SW480 (cell line): ENCODE measurements at places on chromosomes 2 and 18.
A peak's percentile ranks its signal among the peaks of the same experiment; 100 is the strongest.

GRCh38 chr18:72470391-72470790 is 73.8 kb downstream of the CBLN2 start:
- no peak for DNase-seq

DNA sequence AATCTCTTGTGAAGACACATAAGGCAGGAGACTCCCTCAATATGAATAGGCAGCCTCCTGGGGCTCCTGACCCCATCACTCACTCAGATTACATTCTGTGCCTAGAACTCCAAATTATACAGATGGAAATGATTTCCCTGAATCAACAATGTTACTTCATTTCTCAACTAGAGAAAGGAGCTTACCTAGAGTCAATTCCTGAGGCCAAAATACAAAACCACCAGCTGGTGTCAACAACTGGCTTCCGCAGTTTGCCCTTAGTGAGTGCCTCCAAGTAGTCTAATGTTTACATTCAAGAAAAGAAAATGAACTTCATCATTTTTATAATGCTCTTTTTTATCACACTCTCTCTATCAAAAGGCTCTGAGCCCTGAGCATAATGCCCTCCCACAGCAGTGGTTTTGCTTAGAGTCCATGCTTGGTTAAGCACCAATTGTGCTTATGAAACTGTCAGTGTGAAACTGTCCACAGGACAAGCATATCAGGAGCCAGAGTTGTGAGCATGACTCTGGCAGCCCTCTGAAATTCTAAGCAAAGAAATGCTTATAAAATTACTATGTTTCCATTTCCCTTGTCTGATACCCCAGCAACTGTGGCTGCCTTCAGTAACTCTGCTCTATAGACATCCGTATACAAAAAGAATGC is 305.7 kb upstream of the PKDCC start:
- no peak for DNase-seq

- DNase-seq: no peak
Measured at GRCh38 chr2:174897286-174897685, 107.9 kb downstream of the CHN1 start.

- no peak for DNase-seq
Measured at GRCh38 chr2:177324797-177325196, 60.3 kb upstream of the NFE2L2 start.

GRCh38 chr2:152740743-152741328 is 22.4 kb downstream of the ARL6IP6 start:
- DNase-seq: peak; percentile 65

GRCh38 chr2:101787097-101787496 is 89.6 kb downstream of the MAP4K4 start:
- DNase-seq: no peak

DNA sequence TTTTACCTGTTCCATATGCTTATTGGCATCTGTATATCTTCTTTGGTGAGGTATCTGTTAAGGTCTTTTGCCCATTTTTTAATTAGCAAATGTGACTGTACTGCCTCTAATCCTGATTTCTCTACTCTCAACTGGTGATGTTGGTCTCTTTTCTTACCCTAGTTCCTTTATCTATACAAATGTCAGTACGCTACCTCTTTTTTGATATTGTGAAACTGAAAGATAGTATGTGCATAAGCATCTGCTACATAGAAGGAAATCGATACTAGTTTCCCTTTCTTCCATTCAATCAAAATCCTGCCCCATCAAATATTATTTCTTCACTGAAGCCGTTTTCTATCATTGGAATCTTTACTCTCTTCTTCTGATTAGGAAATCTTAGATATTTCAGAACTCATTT is 194.9 kb upstream of the SPOPL start:
- DNase-seq: no peak
